ENCODE measurements at places on chromosomes 1 and 21.
A peak's percentile ranks its signal among the peaks of the same experiment; 100 is the strongest.

DNA sequence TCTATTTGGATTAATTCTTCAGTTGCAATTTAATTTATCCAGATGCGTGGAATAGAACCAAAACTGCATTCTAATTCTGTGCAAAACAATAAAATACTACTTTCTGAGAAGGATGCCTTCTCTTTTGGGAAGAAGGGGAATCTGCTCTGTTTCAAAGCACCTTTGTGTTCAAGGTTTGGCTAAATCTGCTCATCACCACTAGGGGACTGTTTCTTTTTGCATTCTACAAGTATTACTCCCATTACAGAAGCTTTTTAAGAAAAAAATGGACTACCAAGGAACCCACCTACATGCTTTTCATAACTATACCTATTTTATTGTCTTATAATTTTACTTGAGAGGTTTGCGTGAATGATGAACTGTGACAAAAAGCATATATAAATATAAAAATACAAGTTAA, 18.2 kb downstream of the MRPS6 start:
- no peak for DNase-seq

DNA sequence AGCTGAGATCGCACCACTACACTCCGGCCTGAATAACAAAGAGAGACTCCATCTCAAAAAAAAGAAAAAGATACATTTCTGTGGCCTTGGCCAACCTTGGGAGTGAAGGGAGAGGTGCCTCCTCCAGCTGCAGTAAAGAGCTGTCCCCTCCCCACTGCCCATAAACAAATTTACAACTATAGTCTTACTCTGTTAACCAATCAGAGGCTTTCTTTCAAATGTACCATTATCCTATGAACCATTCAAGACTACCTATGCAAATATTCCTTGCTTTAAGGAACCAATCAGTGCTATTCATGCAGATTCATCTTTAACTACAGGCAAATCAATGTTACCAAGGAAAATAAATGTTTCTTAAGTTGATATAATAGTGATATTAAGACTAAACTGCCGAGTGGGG, 1.0 kb downstream of the CELA2B start:
- DNase-seq = no peak

- no peak for DNase-seq
These were observed 151.3 kb downstream of the ETS2 start for GRCh38 chr21:38956856-38957571.

DNA sequence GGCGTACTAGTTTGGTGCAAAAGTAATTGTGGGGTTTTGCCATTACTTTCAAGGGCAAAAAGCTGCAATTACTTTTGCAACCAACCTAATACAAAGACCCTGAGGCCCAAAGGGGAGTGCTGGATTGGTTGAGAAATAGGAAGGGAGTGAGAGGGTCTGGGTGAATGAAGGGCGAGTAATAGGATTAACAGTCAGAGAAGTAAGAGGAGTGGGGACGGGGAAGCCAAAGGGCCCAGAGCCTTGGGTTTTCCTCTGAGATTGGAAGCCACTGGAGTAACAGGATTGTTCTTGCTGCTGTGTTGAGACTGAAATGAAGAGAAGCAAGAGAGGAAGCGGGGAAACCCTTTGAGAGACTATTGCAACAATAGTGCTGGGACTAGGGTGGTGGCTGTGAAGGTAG, 19.0 kb upstream of the PRELP start:
- DNase-seq = no peak

GRCh38 chr21:15534450-15534886, 195.3 kb upstream of the USP25 start:
- DNase-seq = no peak

GRCh38 chr1:107378866-107379265, 238.0 kb downstream of the NTNG1 start:
- no peak for DNase-seq

DNA sequence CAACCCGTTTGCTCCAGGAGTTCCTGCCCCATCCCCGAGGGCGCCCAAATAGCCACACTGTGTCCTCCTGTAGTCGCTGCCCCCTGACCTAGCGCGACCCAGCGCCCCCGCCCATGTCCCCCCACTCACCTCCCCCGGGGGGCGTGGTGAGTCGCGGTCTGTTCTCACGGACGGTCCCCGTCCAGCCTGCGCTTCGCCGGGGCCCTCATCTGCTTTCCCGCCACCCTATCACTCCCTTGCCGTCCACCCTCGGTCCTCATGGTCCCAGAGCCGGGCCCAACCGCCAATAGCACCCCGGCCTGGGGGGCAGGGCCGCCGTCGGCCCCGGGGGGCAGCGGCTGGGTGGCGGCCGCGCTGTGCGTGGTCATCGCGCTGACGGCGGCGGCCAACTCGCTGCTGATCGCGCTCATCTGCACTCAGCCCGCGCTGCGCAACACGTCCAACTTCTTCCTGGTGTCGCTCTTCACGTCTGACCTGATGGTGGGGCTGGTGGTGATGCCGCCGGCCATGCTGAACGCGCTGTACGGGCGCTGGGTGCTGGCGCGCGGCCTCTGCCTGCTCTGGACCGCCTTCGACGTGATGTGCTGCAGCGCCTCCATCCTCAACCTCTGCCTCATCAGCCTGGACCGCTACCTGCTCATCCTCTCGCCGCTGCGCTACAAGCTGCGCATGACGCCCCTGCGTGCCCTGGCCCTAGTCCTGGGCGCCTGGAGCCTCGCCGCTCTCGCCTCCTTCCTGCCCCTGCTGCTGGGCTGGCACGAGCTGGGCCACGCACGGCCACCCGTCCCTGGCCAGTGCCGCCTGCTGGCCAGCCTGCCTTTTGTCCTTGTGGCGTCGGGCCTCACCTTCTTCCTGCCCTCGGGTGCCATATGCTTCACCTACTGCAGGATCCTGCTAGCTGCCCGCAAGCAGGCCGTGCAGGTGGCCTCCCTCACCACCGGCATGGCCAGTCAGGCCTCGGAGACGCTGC, 1.1 kb downstream of the HTR6 start:
- no peak for DNase-seq

DNA sequence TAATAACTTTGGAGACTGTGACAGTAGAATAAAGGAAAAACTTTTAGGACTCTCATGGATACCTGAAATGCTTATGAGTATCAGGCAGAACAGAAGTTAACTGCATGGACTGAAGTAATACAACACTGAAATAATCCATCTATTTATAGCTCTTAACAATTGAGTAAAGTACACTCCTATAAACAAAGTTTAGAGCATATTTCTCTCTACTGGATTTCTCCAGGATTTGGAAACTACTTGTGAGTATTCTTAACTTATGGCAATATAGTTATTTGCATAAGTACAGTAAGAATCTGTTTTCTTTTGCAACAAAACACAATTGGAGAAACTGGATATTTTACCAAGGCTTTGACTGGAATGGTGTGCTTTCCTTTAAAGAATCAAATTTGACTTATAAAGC, 9.9 kb upstream of the CD48 start:
- DNase-seq = no peak

DNA sequence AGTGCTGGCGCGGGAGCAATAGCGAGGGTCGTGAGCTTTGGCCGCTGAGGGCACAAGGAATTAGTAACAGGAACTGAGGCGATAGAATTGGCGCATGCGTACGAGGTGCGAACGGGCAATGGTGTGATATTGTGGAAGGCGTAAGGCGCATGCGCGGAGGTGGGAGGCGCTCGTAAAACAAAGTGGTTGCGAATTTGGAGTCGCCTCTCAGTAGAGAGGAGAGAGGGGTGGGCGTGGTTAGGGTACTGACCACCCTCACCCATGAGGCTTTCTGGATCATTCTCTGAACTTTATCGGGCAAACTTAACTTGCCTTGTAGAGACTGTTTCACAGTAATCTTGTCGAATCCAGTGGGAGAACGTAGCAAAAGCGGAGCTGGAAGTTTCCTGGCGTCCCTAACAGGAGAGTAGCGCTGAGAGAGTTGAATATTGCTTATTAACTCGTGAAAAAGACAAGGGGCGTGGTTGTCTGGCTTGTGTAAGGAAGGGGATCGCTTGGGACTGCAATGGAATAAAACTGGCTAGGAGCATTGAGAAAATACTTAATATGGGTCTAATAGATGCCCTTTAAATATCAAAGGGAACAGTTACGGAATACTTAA, 427 bp downstream of the CKS1B start:
- peak; percentile 87 for DNase-seq

- no peak for DNase-seq
These were observed 339 bp upstream of the PIK3CD start for GRCh38 chr1:9651220-9651564.

- no peak for DNase-seq
These were observed 14.6 kb downstream of the KIF26B start for GRCh38 chr1:245169376-245169775.

DNA sequence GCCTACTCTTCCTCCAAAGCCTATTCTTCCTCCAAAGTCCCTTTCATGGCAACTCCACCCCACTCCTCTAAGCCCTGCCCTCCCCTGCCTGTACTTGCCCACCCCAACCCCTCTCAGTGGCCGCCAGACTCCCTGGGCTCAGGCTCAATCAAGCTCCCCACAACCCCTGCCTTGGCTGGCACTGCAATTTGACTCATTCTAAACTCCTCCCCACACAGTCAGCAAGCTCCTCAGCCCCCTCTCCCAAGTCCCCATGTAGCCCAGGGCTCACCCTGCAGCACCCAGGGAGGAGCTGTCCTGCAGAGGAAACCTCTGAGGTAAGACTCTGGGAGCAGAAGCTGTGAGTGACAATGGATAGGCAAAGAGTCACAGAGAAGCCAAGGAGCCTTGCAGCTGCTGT, 3.6 kb upstream of the VSIG8 start:
- DNase-seq = no peak

GRCh38 chr1:61253059-61253735, 170.8 kb downstream of the NFIA start:
- DNase-seq = no peak

DNA sequence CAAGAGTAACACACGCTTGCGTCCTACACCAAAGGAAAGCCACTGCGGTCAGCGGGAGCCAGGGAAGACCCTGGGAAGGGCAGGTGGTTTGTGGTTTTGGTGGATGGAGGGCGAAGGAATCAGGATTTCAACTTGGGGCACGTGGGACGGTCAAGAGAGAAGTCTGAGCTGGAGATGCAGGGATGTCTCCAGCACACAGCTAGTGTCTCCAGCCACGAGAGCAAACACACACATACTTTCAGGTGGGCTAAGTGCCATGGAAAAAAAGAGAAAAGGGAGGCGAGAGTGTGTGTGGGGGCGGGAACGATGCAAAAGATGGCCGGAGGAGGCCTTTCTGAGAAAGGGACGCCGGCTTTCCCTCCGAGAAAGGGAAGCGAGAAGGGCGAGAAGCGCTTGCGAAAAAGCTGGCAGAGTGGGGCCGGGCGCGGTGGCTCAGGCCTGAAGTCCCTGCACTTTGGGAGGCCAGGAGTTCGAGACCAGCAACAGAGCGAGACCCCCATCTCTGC, 1.4 kb upstream of the SRRM1 start:
- DNase-seq = no peak
